ENCODE measurements at places on chromosomes 1 and 21. TPM values are rescaled to one million over a fixed set of nuclear protein-coding genes. Genes with fewer than 3 reads are reported as not detected.

Gene ANGPTL7
- total RNA-seq: 0.35 TPM

Gene C8B
- not detected for total RNA-seq

Gene OR2T11
- 0.06 TPM for total RNA-seq

Gene EPB41
- total RNA-seq: 57.3 TPM

Gene SPRR5
- not detected for total RNA-seq

Gene NDUFS2
- total RNA-seq: 161 TPM

Gene SMCP
- total RNA-seq: not detected

Gene LRRC41
- total RNA-seq: 90.7 TPM

Gene ROR1
- 33.9 TPM for total RNA-seq

All from metanephros (tissue), 2 donors.